Activated T-cell treated with anti-CD3 and anti-CD28 coated beads, Interleukin-2, amount 50 U/mL, for 24 hours (primary cell): ENCODE measurements at places on chromosomes 4 and X.
A peak's percentile ranks its signal among the peaks of the same experiment; 100 is the strongest.

DNA sequence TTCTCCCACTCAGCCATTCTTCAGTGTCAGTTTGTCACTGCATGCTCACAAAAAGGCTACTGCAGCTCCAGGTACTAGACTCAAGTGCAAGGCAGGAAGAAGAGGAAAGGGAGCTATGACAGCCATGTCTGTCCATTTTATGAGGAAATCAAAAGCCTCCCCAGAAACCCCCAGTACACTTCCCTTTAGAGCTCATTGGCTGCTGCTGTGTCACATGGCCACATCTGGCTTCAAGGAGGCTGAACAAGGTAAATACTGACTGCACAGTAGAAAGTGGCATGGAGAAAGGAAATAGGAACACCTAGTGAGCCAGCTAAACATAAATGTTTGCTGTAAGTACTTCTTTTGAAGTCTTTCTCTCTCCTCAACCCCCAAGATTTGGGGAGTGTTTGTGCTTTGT is 67.2 kb upstream of the FRAS1 start:
- no peak for DNase-seq

DNA sequence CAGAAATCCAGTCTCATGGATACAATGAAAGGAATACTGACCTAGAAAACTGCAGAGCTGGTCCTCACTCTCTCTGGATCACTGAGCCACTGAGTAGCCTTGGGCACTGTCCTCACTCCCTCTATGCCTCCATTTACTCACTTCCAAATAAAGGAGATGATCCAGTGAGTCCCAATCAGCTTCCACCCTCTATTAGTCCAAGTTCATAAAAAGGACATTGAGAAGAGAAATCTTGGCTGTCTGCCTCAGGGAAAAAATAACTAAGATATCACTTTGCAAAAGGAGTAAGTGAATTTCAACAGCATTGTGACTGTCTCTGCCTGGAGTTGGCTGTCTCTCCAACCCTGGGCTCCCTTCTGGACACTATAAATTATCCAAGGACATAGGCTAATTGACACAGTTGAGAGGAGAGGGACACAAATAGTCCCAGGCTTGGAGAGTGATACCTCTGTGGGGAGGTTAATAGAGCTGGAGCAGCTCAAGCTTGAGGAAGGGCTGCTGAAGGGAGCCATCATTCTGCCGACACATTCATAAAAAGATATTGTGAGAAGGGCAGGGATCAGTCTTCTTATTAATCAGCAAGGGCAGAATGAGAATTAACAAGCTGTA is 572.3 kb downstream of the RAB28 start:
- no peak for DNase-seq

DNA sequence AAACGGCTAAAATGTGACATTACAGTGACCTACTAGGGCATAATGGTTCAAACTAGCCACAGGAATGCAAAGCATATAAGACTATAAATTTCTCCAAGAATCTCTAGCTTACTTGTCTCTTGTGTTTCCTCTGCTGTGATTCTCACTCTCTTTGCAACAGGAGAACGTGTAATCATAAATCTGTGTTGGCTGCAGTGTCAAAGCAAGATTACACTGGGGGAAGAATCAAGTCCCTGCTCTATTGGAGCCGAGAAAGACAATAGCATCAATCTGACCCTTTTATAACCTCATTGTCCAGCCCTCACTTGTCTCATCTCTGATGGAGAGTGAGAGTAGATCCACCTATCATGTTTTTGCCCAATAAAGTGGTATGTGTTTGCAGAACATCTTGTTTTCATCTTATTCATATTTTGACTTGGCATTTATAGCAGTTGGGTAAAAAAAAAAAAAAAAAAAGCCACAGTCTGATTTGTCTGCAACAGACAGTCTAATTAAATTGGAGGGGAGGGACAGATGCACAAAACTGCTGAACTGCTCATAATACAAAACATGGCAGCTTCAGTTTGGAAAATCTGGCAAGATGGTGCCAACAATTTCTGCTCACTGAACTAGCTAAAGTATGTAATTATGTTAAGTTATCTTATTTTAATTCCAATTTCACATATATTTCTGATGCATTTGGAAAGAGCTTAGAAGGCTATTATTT is 165.0 kb upstream of the GABRA2 start:
- DNase-seq = no peak

- DNase-seq = peak; percentile 60
Observed at GRCh38 chrX:44344194-44344593, 722 bp upstream of the EFHC2 start.

DNA sequence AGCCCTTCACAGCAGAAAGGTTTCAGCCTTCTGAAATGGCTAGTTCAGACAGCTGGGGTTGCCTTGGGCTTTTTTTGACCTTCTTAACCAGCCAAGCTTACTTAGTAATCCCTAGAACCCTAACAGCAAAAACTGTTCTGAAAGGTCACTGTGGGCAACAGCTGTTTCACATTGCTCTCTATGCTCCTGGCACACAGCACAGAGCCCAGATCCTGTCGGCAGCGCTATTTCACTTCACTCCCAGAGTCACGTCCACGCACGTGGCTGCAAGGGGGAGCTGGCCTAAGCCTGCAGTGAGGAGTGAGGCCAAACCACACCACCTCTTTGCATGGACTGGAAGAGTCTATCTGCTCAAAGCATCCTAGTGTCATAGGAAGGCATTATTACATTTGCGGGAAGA is 32.0 kb upstream of the STS start:
- DNase-seq = no peak

DNA sequence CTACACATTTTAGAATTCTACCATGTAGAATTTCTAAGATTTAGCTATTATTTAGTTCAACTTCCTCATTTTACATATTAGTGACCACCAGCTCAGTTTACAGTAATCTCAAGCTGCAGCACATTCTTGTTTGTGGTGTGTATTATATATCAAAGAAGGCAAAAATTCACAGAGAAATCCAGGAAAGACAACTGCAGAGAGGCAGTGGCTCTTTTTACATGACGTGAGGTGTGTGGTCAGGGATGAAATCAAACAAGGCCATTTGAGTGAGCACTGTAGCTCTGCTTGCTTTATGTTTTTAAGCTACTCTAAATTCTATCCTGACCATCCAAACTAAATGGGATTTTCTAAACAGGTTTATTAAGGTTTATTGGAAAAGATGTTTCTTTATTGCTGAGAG is 71.1 kb downstream of the COL25A1 start:
- no peak for DNase-seq

DNA sequence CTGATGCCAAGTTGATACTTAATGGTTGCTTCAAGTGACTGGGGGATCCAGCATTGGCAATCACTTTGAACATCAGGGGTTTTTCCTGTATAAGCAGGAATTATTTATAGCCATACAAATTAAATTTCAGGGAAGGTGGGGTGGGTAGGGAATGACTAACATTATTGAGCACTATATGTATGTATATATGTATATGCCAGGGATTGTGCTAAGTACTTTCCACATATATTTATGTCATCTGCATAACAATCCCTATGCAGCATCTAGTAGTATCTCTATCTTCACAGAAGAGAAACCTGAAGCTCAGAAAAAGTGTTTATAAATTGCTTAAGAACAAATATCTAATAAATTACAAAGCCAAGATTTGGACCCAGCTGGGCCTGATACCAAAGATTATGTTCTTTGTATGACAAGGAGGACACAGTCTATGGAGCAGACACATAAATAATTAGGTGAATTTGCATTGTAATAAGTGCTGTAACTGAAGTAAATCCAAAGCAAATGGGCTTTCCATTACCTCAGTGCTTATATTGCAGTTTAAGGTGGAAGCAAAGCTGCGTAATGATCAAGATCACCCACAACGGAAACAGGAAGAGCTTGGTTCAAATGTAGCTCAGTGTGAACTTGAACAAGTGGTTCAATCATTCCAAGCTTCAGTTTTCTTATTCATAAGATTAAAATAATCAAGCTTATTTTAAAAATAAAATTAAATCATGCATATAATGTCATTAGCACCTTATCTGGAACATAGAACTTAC is 18.9 kb upstream of the RASGEF1B start:
- no peak for DNase-seq

DNA sequence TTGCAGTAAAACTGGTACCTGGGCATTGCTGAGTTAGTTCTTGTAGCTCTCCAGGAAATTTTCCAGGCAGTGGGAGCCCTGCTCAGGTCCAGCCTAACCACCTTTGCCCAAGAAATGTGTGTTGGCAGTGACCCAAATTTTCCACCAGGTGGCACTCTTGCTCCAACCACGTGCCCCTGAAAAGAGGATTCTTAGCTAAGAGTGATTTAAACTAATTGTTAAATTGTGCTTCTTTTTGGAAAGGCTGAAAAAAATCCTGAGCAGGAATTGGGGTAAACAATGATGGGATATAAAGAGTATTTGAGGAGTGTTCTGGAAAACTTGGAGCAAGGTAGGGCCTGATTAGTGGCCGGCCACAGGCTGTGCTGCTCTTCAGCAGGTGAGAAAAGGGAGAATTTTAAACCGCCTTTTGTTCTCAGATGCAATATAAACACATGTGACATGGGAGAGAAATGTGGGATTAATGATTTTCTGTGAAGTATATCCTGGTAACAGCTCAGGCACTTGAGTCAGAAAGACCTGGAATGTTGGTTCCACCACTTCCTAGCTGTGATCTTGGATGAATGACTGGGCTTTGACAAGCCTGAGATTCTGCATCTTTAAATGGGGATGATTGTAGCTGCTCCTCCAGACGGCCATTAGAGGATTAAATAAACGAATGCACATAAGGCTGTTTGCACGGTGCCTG is 219.6 kb downstream of the PTTG2 start:
- DNase-seq = peak; percentile 83

GRCh38 chrX:154661170-154661569 is 7.8 kb upstream of the CTAG2 start:
- no peak for DNase-seq

GRCh38 chrX:134186362-134187121 is 50.4 kb upstream of the CCDC160 start:
- peak; percentile 40 for DNase-seq

GRCh38 chr4:108607079-108607815 is 13.1 kb upstream of the RPL34 start:
- no peak for DNase-seq

DNA sequence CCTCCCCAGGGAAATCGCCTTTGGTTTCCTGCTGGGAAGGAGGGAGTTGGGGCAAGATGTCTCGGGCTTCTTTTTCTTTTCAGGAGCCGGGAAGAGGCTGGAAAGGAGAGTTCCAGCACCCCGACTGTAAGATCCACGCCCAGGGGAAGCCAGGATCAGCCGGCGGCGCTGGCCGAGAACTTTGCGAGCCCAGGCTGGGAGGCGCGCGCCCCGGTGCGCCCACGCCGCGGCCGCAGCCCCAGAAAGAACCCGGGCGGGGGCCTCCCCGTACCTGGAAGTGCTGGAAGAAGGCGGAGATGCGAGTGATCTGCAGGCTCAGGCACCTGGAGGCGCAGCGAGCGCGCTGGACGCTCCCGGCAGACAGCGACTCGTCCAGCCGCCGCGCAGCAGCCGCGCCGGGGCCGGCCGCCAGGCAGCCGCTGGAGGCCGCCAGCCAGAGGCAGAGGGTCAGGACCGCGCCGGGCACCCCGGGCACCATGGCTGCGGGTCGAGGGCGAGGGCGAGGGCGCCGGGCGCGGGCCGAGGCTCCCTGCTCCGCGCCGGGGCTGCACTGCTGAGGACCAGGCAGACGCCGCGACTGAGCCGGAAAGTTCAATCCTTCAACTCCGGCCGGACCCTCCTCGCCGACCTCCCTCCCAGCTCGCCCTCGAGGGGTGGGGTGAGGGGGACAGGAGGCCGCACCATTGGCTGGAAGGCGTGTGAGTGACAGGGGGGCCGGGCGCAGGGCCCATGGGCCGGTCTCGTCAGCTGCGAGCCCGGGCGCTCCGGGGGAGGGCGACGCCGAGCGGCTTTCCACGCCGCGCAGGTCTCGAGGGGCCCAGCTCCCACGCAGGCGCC is at the start of gene ANOS1:
TSS of gene ANOS1 (minus strand) at position 579 of the 837 bp plus-strand sequence. CDS start at position 478, 101 bp downstream.
- no peak for DNase-seq

DNA sequence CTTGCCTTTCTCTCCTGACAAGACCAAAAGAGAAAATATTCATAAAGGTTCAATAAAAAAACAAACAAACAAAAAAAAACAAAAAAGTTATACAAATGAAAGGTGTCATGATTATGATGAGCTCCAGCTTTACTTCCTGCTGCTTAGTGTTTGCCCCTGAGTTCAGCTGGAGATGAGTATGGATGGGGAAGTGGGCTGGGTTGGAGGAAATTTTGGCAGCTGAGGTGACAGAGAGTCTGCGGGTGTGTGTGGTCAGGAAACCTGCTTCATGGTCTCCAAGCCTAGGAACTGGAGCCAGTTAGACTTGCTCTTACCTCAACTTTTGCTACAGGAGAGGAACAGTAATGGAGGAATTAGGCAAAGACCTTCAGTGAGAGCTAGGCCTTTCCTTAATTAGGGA is 4.3 kb upstream of the CYSLTR1 start:
- no peak for DNase-seq

GRCh38 chrX:71365356-71365874 is 742 bp upstream of the TAF1 start:
- no peak for DNase-seq

DNA sequence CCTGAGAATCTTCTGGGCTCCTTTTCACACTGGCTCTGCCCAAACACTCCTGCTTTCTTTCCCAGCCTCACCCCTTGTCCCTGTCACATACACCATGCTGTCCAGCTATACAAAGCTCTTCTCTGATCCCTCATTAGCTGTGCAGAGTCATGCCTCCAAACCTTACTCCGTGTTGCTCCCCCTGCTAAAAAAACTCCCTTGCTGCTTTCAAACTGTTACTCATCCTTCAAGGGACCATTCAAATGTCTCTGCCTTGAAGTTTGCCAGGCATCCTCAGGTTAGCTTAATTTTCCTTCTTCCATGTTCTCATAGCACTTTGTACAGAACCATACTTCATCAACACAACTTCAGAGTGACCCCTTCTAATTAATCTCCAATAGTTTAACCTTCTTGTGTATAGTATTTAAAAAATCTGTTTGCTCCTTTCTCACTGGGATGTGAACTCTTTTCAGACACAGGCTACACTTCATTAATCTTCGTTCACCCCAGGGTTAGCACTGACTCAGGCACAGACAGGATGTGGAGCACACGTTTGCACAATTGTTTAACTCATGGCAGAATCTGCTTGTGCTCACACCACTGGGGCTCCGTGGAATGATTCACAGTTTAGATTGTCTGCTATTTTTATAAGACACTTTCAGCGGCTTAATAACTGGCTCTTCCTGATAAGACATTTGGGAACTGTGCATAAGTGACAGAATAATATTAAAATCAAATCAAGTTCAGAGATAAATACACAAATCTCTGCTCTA is 21.4 kb upstream of the SEL1L3 start:
- DNase-seq = no peak

- DNase-seq = no peak
Observed at GRCh38 chrX:11363069-11363594, 69.9 kb downstream of the AMELX start.

- DNase-seq = no peak
Observed at GRCh38 chr4:52234561-52235440, 183.7 kb downstream of the SPATA18 start.

DNA sequence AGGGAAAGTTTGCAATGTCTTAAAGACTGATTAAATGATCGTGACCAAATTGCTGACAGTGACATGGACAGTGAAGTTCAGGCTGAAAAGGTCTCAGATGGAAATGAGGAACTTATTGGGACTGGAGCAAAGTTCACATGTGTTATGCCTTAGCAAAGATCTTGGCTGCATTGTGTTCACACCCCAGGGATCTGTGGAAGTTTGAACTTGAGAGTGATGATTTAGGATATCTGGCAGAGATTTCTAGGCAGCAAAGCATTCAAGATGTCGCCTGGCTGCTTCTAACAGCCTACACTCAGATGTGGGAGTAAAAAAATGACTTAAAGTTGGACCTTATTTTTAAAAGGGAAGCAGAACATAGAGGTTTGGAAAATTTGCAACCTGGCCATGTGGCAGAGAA is 21.4 kb downstream of the SCARB2 start:
- no peak for DNase-seq
